ENCODE measurements at places on chromosomes 16 and 17. TPM values are rescaled to one million over a fixed set of nuclear protein-coding genes. Genes with fewer than 3 reads are reported as not detected.

PNMT gene
- 0.44 TPM for total RNA-seq

KRT32 gene
- total RNA-seq: not detected

TNFRSF13B gene
- not detected for total RNA-seq

C16orf96 gene
- 0.02 TPM for total RNA-seq

CCL2 gene
- 6.2 TPM for total RNA-seq

HOXB7 gene
- total RNA-seq: 30.9 TPM

ANKRD40CL gene
- not detected for total RNA-seq

ARHGAP23 gene
- total RNA-seq: 65.4 TPM

UMOD gene
- total RNA-seq: not detected

AOC2 gene
- 1.7 TPM for total RNA-seq

TP53TG3B gene
- total RNA-seq: not detected

All from A549 treated with AZD2906 at 1 μM for 4 hours (cell line).